Endothelial cell (in vitro differentiated cells): ENCODE measurements at places on chromosomes 11 and 22. TPM values are rescaled to one million over a fixed set of nuclear protein-coding genes. Genes with fewer than 3 reads are reported as not detected.

Gene C22orf23
- total RNA-seq, result 0.54 TPM

Gene TRPM5
- 0.38 TPM for total RNA-seq

Gene CYP2D6
- 3.2 TPM for total RNA-seq

Gene KDELR3
- total RNA-seq, result 3.7 TPM

Gene NLRP14
- total RNA-seq, result 0.13 TPM

Gene BCO2
- 2.6 TPM for total RNA-seq

Gene NRGN
- 17.0 TPM for total RNA-seq

Gene ANKRD49
- total RNA-seq, result 8.1 TPM

Gene PCNX3
- total RNA-seq, result 76.1 TPM

Gene ASCL2
- not detected for total RNA-seq

Gene TSPAN32
- total RNA-seq, result 0.23 TPM

Gene NXPE2
- 0.33 TPM for total RNA-seq

Gene CCDC188
- not detected for total RNA-seq

Gene PCF11
- total RNA-seq, result 53.2 TPM

Gene BSCL2
- total RNA-seq, result 53.6 TPM
